Stimulated activated CD4-positive, alpha-beta T cell treated with anti-CD3 and anti-CD28 coated beads, Interleukin-4, amount 100 ng/mL, for 48 hours (primary cell): ENCODE measurements at places on chromosomes 3 and 15.

- DNase-seq, result peak; percentile 51
Observed at GRCh38 chr15:72319985-72320671, at the start of gene CELF6. Gene CELF6 (minus strand): TSS chr15:72320157. CDS start chr15:72319874, 283 bp downstream.

- no peak for DNase-seq
Observed at GRCh38 chr3:2851835-2852234, 258.3 kb downstream of the IL5RA start.

- no peak for DNase-seq
Observed at GRCh38 chr15:58992181-58992580, 4.7 kb downstream of the RNF111 start.

DNA sequence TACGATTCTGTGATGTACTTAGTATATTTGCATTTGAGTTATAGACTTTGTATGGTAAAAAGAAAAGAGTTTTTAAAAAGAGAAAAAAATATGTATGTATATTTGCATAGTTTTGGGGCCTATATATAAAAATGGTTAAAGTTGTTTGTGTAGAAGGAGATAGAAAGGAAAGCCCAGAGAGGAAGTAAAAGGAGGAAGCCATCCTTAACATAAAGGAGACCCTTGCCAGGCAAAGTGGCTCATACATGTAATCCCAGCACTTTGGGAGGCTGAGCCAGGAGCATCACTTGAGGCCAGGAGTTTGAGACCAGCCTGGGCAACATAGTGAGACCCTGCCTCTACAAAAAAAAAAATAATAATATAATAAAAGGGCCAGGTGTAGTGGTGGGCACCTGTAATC, 8.4 kb downstream of the SNAP23 start:
- DNase-seq, result no peak

DNA sequence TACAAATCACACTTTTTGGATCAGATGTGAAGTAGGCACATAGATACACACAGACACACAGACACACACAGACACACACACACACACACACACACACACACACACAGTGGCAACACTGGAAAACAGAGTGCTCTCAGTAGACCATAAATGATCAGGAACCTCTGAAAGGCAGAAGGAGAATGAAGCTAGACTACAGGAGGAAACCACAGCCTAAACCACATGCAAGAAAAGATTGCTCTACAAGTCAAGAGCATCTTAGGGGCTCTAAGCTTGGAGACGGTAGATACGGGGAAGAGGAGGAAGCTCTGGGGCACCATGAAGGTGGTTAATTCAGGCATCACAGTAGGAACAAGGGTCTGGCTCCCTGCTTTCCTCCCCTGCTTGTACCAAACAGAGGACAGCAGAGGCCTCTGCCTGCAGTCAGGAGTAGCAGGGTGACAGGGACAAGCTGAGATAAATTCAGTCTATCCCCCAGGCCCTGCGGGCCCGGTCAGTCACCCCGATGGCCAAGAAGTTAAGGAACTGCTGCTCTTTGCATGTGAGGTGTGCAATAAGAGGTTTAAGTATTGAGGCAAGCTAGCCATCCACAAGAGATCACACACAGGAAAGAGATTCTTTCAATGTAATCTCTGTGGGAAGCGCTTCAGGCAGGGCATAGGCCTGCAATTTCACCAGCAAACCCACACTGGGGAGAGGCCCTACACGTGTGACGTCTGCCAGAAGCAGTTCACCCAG, 23.5 kb upstream of the ARPIN start:
- no peak for DNase-seq

GRCh38 chr3:40843851-40844548, 319.2 kb downstream of the ZNF621 start:
- no peak for DNase-seq

DNA sequence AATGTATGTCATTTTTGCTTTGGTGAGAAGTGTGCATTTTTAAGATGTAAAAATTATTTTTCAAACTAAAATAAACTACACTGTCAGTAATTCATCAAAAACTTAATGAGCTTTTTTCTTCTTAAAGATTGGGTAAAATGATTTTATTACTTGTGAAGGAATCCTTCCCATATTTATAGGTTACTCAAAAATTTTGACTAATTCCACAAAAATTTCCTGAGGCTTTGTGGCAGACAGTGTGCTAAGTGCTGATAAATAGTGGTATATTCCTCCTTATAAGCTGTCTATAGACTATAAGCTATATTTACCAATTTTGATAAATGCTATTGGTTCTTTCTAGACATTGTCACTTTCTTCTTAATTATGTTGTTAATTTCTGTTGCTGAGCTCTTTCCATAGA, 284.5 kb upstream of the SEMA6D start:
- no peak for DNase-seq

- DNase-seq, result no peak
Observed at GRCh38 chr3:18208856-18209255, 216.3 kb downstream of the SATB1 start.

GRCh38 chr15:50247819-50248655, 17.5 kb downstream of the HDC start:
- no peak for DNase-seq
